ENCODE measurements at places on chromosomes 2 and 18.

DNA sequence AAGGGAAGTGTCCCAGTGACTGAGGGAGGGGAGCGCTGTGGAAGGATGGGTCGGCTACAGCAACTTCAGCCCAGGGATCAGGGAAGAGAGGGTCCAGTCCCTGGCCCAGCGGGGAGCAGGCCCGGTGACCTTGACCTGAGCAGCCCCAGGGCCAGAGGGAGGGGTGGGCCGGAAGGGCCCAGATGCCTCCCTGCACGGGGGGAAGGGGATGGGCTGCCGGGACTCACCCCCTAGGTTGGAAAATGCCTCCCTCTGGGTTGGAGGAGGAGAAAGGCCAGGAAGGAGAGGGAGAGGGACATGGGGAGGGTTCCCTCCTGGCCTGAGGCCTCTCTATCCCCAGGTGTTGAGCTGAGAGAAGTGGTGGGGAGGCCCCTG is 19.8 kb downstream of the GPC1 start:
- no peak for DNase-seq

DNA sequence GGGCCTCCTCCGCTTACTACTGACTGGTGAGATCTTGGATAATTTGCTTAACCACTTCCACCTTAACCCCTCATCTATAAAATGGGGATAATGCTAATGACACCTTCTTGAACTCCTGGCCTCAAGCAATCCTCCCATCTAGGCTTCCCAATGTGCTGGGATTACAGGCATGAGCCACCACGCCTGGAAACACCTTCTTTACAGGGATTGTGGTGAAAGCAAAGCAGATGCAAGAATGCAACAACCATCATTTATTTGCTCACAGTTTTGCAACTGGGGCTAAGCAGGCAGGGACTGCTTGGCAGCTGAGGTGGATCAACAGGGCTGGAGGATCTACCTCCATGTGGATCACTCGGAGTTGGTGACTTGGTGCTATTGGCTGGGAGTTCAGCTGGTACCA is 76.2 kb upstream of the ZNF532 start:
- no peak for DNase-seq

DNA sequence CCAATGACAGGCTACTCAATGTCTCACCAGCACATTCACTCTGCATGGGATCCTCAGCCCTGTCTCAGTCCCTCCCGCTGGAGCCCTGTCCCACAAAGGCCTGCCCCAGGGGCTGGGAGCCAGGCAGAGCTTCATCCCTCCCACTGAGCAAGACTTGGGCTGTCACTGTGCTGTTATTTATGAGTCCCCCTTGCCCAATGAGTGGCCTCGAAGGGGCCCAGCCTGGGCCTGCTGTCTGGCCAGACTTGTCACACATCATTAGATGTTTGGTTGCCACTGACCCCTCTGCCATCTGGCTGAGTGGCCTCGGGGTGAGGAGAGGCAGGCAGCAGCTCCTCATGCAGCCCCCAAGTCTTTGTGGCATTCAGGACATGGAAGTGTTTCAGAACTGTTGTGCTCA is 330.6 kb upstream of the SKOR2 start:
- DNase-seq, result no peak

DNA sequence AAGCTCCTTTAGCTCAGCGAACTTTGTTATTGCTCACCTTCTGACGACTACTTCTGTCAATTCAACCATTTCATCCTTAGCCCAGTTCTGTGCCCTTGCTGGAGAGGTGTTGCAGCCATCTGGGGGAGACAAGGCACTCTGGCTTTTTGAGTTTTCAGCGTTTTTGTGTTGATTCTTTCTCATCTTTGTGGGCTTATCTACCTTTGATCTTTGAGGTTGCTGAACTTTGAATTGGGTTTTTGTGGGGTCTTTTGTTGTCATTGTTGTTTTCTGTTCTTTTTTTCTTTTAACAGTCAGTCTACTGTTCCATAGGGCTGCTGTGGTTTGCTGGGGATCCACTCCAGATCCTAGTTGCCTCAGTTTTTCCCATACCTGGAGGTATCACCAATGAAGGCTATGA is 57.3 kb downstream of the GTF3C3 start:
- no peak for DNase-seq

DNA sequence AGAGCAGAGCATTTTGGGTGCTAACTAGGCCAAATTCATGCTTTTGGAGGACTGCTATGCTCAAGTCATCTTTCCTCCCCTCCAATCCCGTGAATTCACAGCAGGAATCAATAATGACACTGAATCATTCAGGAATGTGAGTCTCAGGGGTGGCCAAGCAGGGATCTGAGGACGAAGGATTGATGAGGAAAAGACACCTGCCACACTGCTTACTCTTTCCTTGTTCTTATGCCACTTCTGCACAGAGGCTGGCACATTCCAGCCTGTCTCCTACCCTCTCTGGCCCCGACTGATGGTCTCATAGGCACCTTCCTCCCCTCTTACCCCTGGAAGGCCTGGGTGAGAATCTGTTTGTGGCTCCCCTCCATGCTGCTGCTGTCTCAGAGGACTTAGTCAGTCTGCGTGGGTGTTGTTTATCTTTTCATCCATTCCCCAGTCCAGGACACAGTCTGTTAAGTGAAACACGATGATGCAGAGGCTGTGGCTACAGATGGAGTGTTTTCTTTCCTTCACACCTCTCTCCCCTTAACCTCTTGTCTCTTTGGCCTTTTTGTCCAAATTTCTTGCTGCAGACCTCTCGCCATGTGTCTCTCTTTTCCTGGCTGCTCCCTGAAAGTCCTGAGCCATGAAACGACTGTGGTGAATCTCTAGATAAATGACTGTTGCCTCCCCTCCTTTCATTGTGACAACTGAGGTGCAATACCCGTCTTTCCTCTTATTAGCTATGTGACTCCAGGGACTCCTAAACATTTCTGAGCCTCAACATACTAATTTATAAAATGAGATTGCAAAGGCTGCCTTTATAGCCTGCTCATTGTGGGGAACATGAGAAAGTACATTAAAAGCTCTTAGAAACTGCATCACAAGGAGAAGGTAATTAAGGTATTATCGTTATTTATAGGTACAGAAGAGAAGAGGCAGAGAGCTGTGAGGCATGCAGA is 86.9 kb downstream of the RDH14 start:
- DNase-seq, result peak; percentile 63

DNA sequence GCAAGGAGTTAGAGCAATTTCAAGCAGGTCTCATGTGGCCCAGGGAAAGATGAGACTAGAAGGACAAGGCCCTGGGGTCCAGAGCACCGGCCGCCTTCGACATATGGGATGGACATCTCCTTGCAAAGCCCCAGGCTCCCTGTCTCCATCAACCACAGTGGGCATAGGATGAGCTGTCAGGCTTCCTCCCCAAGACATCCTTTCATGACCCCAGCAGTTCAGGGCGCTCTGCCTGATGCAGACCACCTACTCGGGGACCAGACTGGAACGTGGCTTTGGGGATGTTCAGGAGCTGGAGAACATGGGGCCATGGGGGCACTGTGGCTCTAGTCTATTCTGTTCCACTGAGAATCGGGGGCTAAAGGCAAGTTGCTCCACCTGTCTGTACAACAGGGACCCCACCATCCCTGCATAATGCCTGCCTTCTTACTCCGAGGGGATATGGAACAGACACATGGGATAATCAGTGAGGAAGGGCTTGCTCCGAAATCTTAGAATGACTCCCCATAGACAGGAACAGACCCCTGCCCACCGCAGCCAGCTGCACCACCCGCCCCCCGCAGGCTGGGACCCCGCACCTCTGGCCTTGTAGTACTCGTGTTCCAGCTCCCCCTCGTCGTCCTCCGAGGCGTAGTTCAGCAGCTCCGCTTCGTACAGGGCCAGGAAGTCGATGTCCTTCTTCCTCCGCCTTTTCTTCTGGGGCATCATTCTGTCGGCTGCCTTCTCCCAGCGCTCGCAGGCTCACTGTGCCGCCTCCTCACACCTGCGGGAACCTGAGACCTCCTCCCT is 500 bp downstream of the LOXHD1 start:
- DNase-seq, result no peak

DNA sequence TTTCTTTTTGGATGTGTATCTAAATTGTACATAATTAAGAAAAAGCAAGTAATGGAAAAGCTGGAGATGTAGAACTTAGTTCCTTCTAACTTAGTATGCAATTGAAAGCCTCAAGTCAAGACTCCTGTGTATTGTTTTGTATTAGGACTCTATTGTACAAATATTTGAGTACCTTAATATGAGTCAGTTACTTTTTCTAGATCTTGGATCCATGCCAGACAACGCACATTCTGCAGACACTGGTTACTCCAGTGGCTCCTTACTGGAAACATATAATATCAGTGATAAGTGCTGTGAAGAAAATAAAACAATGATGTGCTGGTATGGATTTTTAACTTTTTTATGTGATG is 1.5 kb downstream of the SLC39A10 start:
- peak; percentile 22 for DNase-seq

DNA sequence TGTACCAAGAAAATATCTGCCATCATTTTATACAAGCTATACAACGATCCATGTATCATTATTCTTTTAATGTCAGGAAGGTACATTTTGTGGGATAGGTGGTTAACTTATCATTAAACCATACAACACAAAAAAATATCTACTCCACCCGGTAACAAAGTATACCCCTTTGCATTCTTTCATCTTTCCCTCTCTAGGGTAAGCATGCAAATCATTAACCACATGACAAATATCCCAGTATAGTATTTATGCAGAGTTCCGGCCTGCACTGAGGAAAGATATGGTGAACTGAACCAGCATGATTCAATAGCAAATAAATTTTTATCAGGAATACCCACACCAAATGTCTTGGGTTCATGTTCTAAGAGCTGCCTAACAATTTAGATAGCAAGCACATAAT is 22.5 kb upstream of the SULT1C2 start:
- DNase-seq, result no peak

DNA sequence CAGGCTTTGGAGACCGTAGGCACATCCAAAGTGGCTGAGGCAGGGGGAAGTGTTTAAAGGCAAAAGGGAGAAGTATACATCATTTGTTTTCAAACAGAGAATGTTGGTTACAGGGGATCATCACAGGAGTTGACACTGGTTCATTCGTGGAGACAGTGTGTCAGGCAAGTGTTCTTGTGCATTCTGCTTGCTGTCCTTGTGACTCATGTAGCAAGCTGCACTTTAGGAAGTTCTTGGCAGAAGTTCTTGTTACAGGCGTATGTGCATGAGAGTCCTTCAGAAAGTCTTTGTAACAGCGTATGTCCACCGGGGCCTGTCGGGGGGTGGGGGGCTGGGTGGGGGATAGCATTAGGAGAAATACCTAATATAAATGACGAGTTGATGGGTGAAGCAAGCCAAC is 36.5 kb upstream of the B4GALT6 start:
- no peak for DNase-seq

DNA sequence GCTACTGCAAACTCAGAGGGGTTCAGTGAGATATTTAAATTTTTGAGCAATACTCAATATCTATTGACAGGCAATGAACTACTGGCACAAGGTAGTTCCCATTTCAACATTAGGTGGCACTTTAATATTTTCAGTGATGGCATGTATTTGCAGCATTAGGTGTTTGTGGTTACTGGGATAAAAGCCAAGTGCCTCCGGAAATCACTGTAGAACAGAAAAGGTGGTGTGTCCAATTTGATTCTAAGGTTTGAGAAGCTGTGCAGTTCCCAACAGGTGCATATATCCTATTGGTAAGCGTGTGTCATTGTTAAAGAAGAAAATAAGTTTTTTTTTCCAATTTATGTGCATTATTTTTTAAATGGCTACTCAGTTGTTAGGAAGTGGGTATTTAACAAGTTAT is 41.3 kb downstream of the NABP1 start:
- no peak for DNase-seq

- no peak for DNase-seq
Measured at GRCh38 chr2:147595200-147595599, 249.6 kb upstream of the ACVR2A start.

GRCh38 chr2:236916181-236916580 is 169.5 kb upstream of the COPS8 start:
- peak; percentile 9 for DNase-seq

All from putamen (tissue), 1 donor.